ENCODE measurements at places on chromosomes 2 and 18.

- no peak for DNase-seq
Observed at GRCh38 chr2:107556038-107556627, 270.6 kb upstream of the RGPD4 start.

GRCh38 chr2:203621981-203622515, 84.4 kb upstream of the CD28 start:
- DNase-seq, result no peak

DNA sequence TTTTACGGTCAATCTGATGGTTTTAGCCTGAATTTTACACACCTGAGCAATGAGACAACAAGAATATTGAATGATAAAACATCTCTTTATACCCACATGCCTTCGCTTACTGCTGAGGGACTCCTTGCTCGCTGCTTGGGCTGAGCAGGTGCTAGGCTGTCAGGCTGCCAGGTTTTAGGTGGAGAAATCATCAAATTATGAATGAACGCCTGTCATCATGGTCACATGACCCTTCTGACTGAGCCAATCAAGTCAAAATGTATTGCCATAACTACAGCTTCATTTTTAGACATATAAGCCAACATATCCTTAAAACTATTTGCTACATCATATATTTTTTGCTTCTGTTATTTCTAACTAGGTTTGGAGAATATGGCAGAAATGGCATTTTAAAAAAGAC, 274.0 kb downstream of the LNPK start:
- no peak for DNase-seq

- DNase-seq, result peak; percentile 90
Observed at GRCh38 chr2:222690564-222691200, 19.2 kb downstream of the MOGAT1 start.

GRCh38 chr2:176385838-176386237, 116.6 kb downstream of the MTX2 start:
- DNase-seq, result no peak

GRCh38 chr2:316381-316780, 28.5 kb upstream of the ALKAL2 start:
- DNase-seq, result no peak

GRCh38 chr2:20635675-20636584, 15.0 kb downstream of the HS1BP3 start:
- DNase-seq, result peak; percentile 95

Data from posterior vena cava (tissue), 2 donors.